NCI-H1436 treated with DMSO at 0.1 percent for 48 hours (cell line): ENCODE measurements at places on chromosomes 5 and 9.

GRCh38 chr9:125425170-125425897, 163.7 kb downstream of the GAPVD1 start:
- no peak for DNase-seq

DNA sequence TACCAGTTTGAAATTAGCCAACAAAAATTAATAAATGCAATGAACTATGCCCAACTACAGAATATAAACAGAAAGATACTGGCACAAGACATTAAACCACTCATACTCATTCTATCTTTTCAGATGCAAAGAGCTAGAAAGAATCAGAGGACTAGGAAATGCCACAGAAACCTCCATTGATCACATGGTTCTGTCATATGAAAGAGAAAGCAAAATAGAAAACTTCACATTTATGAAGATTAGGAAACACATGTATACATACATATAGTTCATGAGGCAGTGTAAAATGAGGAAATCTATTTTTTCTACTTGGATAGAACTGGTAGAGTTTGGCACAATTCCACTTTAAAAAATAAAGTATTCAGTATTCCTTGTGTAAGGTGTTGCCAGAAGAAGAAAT, 275.1 kb upstream of the PTGER4 start:
- DNase-seq: no peak

GRCh38 chr9:82127465-82127864, 138.9 kb downstream of the SPATA31D1 start:
- DNase-seq: no peak

- no peak for DNase-seq
Observed at GRCh38 chr5:6553972-6554371, 78.9 kb downstream of the NSUN2 start.

- DNase-seq: no peak
Observed at GRCh38 chr5:94811331-94811730, 192.9 kb downstream of the SLF1 start.

DNA sequence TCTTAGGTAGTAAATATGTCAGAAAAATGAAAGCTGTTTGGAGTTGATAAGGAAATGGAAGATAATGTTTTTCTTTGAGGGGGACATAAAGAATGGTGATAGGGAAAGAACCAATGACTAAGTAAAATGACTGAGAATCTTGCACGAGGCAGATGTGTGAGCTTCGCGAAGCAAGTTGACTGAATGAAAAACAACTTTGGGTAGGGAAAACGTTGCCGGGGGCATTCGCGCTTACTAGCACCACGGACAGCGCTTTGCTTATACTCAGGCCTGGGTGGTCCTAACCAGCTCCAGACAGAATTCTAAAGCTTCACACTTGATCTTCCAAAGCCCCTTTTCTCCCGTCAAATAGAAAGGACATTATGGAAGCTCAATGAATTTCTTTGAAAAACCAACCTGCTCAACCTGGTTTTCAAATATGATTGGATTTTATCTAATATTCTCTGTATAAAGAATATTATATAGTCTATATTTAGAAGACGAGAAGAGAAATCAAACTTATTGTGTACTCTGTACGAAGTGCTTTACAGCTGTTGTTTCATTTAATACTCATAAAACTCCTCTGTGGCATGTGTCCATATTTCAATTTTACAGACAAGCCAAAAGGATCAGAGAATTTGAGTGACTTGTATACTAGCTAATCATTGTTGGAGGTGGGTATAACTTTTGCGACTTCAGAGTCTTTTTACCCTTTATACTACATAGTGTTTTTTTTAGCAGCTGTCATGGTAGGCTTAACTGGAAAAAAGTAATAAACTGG, 1.9 kb upstream of the CDKN2B start:
- no peak for DNase-seq

DNA sequence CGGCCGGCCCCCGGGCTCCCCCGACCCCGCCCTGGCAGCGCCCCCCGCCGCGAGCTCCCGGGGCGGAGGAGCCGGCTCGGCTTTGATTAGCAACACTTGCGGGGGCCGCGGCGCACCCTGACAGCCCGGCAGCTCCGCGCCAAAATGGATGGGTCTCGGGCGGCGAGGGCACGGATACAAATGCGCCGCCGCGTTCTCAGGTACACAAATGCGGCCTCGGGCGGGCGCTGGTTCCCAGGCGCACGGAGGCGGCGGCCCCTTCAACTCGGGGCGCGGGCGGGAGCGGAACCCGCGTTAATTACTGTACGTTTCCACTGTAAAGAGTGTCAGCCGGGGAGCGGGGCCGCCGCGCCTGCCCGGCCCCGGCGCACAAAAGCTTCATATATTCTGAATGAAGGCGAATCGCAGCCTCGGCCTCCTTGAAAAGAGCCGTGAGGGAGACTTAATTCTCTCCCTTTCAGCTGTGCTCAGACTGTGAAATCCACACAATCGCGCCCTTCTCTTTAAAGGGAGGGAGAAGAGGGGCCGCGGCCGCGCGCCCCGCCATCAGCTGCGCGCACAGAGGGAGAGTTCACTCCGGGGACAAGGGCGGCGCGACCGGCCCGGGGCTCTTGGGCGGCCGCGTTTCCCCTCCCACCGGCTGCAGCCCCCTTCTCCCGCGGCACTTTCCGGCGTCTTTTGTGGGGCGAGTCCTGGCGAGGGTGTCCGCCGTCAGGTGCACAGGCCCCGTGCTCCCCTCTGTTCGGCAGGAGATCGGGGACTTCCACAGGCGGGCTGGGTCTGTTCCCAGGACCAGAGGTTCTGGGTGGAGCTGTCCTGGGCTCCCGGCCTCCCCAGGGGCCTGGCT, 27.0 kb downstream of the MSX2 start:
- no peak for DNase-seq

- no peak for DNase-seq
Observed at GRCh38 chr9:89358985-89359384, 40.7 kb downstream of the SECISBP2 start.

GRCh38 chr9:37034938-37035647, 1.0 kb upstream of the PAX5 start:
- DNase-seq: no peak

GRCh38 chr5:146490089-146490843, 25.7 kb downstream of the GPR151 start:
- DNase-seq: no peak

DNA sequence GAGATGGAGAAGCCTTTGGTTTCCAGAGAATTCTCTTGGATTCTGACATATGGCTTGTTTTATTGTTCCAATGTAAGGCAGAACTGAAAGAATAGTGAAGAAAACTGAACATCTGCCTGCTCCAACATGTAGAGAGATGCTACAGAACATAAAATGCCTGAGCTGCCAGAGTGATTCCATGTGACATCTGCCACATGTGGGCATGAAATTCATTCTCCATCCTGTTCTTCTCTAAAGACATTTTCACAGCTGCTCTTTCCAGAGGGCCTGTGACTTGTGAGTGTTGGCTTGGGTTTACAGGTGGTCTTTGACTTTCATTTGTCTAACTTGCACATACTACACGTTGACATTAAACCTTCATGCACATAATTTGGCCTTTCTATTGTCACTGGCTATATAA, 33.7 kb upstream of the TXN start:
- DNase-seq: no peak

GRCh38 chr9:111136180-111136579, 97.9 kb upstream of the LPAR1 start:
- no peak for DNase-seq

DNA sequence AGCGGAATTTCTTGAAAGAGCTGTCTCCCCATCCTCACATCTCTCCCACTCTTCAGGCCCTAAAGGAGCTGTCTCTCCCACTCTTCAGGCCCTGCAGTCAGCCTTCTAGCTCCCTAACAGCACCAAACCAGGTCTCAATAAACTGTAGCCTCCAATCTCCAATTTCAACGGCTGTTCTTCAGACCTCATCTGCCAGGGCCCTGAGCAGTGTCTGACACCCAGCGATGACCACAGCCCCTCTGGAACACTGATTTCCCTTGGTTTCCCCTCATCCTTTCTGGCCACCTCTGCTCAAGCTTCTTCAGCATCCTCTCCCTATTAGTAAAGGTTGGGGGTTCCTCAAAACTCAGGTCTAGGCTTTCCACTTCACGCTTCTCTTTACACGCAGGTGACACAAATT, 1.6 kb upstream of the P4HA2 start:
- no peak for DNase-seq

DNA sequence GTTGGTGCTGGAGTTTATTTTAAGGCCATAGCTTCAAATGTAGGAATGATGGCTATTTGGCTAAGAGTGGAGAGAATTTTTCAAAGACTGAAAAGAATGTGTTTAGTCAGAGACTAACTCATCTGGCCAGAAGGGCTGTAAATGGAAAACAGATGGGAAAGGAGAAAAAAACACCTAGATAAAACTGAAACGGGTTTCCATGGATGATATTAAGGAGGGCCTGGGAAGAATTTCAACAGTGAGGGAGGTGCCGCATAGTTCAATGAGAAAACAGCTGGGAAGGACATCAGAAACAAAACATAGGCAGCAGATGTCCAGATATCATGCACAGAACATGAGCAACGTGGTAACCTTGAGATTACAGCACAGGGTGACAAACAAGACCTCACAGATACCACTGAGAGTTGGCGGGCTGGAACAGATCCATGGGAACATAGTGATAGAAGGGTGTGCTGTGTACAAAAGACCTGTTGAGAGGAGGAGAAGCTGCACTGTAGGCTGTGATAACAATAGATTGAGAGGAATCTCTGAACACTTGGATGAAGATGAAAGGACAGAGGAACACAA, 31.2 kb upstream of the RAD23B start:
- no peak for DNase-seq

GRCh38 chr5:138724470-138725146, 28.6 kb upstream of the CTNNA1 start:
- no peak for DNase-seq

- no peak for DNase-seq
Observed at GRCh38 chr9:93132946-93133680, 938 bp downstream of the NINJ1 start.

GRCh38 chr5:57841676-57842363, 359.2 kb upstream of the ACTBL2 start:
- no peak for DNase-seq

DNA sequence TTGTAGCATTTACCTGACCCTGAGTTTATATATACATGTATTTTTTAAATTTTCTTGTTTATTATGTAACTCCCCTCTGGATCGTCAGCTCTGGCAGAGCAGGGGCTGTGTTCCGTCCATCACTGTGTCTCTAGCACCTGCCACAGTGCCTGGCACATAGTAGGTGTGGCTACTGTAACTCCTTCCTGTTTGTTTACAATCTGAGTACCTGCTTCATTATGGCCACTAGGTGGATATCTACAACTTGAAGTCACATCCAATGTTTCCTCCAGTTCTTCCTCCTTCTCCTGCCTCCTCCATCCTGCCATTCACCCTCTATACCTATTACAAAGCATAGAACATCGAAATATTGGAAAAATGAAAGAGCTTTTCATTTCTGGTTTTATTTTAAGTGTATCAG, 14.2 kb upstream of the PPP1R2B start:
- no peak for DNase-seq

- no peak for DNase-seq
Observed at GRCh38 chr5:169301986-169302385, 1.0 kb upstream of the SLIT3 start.

DNA sequence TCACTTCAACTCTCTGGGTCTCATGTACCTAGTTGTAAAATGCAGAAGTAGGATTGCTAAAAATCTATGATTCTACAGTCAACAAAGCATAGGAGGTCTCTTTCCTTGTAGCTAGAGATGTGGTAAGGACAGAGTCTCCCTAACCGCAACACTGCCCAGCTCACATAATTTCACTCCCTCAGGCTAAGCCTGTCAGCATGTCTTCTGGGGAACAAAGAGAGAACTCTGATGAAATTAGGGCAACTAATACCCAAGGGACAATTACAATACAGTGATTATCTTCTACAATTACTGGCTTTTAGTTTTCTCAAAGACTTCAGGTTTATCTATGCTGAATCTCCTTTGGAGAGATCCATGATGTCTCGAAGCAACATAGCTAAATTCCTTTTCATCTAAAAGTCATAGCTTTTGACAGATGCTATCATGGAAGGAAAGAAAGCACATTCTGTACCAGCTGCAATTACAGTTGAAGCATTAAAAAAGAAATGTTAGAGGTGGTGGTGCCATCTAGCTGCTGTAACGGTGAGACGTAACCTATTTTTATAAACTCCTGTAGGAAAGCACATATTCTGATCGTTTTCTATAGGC, 141.1 kb upstream of the TARS1 start:
- DNase-seq: no peak

DNA sequence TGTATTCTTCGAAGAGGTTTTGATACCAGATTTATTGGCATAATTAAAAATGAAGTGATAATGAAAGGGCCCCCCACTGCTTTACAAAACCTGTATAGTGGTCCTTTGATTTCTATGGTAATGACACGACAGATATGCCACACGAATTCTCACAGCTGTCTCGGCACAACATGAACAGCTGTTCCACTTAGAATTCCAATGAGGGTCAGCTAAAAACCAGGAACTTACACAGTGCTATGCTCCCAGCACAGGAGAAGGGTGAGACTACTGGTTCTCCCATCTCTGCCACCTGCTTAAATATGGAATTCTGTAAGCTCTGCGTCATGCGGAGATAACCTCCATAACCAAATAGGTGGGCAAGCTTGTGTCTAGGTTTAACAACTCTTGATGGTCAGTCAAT, 183.0 kb upstream of the EFNA5 start:
- no peak for DNase-seq

- DNase-seq: no peak
Observed at GRCh38 chr5:104955479-104955878, 1392.9 kb upstream of the NUDT12 start.

GRCh38 chr9:21689854-21690253, 112.6 kb upstream of the MTAP start:
- DNase-seq: no peak

DNA sequence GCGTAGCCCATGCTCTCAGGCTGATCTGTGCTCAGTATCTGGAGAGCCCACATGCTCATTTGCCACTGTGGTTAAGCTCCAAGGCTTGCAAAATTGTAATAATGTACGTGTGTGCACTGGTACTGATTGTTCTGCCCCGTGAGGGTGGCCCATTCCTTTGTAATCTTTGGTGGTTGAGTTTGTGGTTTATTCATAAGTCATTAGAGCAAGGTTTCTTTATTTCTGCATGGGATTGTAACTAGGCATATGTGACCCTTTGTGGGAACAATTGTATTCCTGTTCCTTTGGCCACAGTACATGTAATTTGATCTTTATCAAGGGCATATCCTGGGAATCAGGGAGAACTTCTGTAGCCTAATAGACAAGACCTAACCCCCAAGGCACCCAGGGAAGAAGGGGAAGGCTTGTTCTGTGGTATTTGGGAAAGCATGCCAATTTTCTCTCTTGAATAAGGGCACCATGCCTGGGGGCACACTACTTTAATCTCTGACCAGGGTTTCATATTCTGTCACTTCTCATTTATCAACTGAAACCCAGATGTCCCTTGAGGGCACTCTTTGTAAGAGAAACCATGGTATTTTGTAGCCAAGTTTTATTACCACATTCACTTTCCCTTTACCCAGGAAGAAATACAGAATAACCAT, 74.6 kb downstream of the NPR3 start:
- DNase-seq: no peak

DNA sequence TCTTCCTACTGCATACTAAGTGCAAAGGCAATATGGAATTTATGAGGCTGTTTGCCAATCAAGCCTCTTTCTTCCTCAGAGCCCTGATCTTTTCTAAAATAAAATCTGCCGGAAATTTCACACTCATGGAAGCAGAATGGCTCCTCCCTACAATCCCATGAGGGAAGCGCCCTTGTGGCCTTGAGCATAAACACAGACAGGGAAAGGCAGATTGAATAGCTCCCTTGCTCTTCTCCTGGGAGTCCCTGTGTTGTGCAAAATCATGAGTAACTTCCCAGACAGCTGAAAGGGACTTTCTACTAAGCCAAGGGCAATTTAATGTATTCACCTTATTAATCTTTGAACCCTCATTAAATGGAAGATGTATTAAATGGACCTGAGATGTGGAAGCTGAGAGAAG, 226.1 kb upstream of the PIK3R1 start:
- DNase-seq: no peak
